CD8-positive, alpha-beta memory T cell (primary cell): ENCODE measurements at places on chromosomes 1 and 21.

- no peak for DNase-seq
Observed at GRCh38 chr1:13794231-13795187, 94.5 kb downstream of the PRDM2 start.

DNA sequence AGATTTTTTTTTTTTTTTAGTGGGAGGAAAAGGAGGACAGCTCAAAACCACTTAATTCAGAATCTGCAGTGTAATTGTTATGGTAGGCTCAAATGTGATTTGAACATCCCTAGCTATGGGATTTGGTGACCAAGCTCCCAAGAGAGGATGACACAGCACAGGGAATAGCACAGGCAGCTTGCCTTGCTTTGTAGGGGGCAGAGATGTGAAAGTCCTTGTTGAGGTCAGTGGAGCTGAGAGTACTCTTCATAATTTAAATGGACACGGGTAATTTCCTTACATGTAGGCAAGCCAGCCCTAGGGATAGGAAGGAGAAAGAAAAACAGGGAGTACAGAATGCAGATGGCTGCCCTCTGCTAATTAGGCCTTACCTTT is 3.2 kb upstream of the UCK2 start:
- no peak for DNase-seq

- no peak for DNase-seq
Observed at GRCh38 chr1:156490401-156491032, 10.1 kb downstream of the MEF2D start.

DNA sequence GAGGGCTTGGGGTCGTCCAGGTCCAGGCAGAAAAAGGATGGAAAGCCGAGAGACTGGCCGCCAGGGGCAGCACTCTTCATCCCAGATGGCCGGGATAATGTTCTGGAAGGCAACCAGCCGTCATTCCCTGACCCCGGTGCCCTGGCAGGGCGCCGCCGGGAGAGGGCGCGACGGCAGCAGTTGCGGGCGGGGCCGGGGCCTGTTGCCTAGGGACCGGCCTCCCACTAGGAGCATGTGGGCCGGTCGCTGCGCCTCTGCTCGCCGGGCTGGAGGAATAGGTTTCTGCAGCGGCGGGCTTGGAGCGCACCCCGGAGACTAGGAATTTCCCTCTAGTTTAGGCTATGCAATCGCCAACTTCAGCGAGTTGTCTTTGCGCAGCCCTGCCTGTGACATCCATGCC is 11.0 kb downstream of the DMRTB1 start:
- no peak for DNase-seq

DNA sequence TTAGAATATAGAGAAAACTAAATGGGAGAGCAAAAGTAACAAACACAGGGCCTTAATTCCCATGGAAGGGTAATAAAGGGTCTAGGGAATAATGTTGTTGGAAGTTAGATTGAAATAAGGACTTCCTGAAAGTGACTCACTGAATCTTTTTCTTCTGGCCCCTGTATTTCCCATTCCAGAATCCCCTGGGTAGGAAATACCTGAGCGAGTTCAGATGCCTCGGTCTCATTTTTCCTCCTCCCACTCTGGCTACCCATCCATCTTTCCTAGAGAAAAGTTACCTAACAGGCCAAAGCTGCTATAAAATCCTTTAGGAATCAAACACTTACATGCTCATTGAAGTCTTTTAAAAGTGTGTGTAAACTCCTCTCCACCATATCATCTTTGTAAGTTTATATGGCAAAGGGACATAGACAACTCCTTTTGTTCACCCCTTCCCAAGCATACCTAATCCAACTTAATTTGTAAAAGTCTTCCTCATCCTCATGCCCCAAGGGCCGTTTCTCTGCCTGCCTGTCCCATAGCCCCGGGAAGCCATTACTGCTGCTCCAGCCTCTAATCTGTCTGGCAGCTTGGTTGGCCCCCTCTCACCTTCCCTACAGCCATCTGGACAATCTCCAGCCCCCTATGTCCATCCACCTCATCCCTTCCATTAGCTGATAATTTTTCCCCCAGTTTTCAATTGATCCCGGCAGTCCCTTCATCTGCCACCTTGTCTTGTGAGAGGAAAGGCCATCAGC is 3.3 kb upstream of the MEF2D start:
- no peak for DNase-seq

DNA sequence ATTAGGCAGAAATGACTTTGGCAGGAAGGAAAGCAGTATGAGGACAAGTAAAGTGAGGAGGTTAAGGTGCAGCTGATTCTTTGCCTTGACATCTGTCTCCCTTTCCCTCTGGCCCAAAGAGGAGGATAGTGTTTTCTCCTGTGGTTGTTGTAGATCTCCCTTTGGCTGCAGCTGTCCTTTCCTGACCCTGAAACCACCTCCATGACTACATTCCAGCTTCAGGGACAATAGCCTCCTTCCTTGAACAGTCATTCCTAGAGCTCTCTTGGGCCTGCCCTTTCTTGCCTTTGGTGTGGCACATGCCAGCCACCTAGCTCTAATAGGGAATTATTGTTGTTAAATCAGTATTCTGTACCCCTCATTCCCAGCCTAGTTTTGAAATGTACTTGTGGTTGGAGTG is 6.2 kb downstream of the ZMYM1 start:
- DNase-seq = no peak

- no peak for DNase-seq
Observed at GRCh38 chr1:14842891-14843290, 244.4 kb downstream of the KAZN start.

GRCh38 chr1:5951846-5952410 is 40.3 kb downstream of the NPHP4 start:
- DNase-seq = no peak

DNA sequence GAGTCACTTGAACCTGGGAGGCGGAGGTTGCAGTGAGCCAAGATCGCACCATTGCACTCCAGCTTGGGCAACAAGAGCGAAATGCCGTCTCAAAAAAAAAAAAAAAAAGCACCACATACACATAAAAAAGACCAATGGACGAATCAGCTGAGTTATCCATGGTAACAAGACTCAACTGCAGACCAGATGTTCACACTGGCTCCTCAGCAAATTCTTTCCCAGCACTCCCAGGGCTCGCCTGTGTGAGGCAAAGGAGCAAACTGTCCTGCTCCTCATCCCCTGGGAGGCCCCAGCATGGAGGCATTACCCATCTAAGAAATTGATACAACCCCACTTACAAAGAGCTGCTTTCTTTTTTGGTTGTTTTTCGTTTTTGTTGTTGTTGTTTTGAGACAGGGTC is 3.1 kb downstream of the TMEM234 start:
- DNase-seq = no peak

GRCh38 chr1:54310439-54311328 is 95.5 kb downstream of the SSBP3 start:
- no peak for DNase-seq

DNA sequence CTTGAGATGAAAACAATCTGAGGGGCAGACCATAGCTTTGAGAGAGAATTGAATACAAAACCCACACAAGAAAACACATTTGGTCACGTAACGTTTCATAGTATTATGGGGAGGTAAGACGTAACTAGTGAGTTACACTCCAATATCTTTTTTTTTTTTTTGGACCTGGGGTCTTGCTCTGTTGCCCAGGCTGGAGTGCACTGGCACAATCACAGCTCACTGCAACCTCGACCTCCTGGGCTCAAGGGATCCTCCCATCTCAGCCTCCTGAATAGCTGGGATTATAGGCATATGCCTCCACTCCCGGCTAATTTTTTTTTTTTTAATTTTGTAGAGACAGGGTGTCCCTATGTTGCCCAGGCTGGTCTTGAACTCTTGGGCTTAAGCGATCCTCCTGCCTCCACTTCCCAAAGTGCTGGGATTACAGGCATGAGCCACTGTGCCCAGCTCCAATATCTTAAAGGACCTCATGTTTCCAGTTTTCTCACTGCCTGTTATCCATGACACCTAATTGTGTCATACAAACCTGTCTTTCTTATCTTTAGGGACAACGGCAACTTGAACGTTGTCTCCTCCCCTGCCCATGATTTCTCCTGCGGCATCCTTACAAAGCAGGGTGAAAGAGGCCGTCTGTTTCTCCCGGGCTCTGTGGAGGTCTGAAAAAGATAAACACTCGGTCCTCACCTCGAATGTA is 5.3 kb downstream of the TRIM45 start:
- DNase-seq = no peak

- DNase-seq = no peak
Observed at GRCh38 chr1:229675396-229675795, 49.3 kb downstream of the URB2 start.

- no peak for DNase-seq
Observed at GRCh38 chr1:18057623-18058022, 50.0 kb upstream of the IGSF21 start.

DNA sequence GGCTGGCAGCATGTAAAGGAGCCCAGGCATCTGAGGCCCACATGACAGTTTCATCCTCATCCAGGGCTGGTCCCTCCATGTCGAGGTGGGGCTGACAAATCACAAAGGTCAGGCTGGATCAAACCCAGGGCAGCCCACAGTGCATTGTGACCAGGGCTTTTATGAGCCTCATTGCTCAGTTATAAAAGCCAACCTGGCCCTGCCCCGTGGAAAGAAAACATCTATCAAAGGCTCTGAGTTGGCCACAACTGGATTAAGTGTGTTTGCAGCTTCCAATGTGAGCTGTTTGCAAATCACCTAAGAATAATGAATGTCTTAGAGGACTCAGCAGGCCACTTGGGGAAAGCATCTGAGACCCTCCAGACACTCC is 45.4 kb downstream of the GRHL3 start:
- no peak for DNase-seq

DNA sequence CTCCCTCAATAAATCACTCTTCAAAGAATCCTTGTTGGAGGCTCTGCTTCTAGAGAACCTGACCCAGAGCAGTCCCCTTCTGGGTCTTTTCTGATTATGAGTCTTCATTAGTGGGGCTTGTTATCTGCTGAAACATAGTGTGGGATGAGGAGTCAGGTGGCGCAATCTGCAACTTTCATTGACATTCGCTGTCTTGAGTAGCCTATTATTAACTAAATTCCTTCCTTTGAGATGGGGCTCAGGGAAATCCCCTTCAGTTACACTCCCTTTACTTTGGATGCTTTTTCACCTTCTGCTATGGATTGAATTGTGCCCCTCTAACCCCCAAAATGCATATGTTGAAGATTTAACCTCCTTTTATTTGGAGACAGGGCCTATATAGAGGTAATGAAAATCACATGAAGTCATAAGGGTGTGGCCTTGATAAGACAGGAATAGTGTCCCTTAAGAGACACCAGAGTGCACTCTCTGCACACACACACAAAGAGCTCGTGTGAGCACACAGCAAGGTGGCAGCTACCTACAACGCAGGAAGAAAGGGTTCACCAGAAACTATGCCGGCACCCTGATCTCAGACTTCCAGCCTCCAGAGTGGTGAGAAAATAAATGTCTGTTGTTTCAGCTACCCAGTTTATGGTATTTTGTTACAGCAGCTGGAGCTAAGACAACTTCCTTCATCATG is 19.5 kb downstream of the DIO1 start:
- no peak for DNase-seq

GRCh38 chr1:68281946-68282615 is 49.8 kb upstream of the WLS start:
- no peak for DNase-seq

DNA sequence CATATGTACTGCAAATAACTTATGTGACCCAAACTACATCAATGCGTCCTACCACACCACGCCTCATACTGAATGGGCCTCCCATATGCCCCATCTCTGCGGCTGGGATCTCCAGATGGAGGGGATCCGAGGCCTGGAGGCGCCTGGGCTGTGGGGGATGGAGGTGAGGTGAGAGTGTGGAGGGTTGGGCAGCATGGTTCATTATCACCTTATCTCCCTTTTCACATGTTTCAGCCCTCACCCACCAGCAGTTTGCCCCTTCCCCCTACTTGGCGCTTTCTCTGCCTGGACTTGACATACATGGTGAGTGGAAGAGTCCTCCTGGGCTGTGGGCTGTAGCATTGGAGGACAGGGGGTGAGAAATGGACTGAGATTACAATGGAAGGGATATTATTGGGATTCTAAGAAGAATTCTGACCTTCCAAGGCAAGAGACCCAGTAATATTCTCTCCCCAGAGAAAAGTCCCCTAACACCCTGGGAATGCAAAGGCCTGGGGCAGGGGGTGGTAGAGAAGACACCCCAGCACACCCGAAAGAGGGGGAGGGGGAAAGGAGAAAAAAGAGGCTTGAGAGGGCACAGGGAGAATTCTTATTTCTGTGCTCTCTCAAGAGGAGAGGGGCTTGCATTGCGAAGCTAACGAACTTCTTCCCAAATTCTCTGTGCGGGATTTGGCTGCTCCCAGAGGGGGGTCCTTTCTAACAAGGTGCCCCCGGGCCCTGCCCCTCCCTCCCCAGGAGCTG is 61.4 kb downstream of the MEF2D start:
- no peak for DNase-seq

- DNase-seq = no peak
Observed at GRCh38 chr1:240149484-240150094, 57.9 kb downstream of the FMN2 start.

GRCh38 chr1:117656202-117656641 is 50.4 kb downstream of the TENT5C start:
- DNase-seq = peak; percentile 89

- DNase-seq = no peak
Observed at GRCh38 chr1:183597656-183598347, 7.5 kb upstream of the NCF2 start.

- no peak for DNase-seq
Observed at GRCh38 chr1:53560581-53561502, 101.6 kb downstream of the DMRTB1 start.

DNA sequence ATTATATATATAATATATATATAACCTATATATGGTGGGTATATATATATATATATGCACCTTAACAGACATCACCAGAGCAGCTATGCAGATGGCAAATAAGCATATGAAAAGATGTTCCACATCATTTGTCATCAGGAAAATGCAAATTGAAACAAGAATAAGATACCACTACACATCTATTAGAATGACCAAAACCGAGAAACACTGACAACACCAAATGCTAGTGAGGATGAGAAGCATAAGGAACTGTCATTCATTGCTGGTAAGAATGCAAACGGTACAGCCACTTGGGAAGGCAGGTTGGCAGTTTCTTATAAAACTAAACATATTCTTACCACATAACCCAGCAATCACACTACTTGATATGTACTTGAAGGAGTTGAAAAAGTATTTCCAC is 219.8 kb upstream of the PRMT6 start:
- no peak for DNase-seq

GRCh38 chr1:157382351-157382750 is 170.0 kb downstream of the FCRL5 start:
- no peak for DNase-seq

DNA sequence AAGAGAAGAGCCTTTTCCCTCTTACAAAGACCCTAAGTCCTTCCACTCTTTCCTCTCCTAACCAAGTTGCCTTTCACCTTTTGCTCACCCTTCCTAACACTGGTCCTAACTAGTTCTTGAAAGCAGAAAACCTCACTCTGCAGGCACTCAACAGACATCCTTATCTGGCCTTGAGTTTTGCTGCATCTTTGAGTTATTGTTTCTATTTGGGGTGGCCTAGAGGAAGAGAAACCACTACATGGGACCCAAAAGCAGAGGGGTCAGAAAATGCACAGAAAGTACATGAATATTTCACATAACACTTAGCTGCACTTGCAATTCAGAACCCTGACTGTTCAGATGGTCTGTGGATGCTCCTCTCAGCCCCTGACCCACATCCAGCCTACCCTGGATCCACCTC is 178.3 kb upstream of the SYT6 start:
- DNase-seq = no peak
